Activated T-cell treated with anti-CD3 and anti-CD28 coated beads for 1 hour (primary cell): ENCODE measurements at places on chromosomes 2 and 18.

GRCh38 chr2:16257322-16258028 lies 317.1 kb downstream of the MYCN start:
- no peak for DNase-seq

DNA sequence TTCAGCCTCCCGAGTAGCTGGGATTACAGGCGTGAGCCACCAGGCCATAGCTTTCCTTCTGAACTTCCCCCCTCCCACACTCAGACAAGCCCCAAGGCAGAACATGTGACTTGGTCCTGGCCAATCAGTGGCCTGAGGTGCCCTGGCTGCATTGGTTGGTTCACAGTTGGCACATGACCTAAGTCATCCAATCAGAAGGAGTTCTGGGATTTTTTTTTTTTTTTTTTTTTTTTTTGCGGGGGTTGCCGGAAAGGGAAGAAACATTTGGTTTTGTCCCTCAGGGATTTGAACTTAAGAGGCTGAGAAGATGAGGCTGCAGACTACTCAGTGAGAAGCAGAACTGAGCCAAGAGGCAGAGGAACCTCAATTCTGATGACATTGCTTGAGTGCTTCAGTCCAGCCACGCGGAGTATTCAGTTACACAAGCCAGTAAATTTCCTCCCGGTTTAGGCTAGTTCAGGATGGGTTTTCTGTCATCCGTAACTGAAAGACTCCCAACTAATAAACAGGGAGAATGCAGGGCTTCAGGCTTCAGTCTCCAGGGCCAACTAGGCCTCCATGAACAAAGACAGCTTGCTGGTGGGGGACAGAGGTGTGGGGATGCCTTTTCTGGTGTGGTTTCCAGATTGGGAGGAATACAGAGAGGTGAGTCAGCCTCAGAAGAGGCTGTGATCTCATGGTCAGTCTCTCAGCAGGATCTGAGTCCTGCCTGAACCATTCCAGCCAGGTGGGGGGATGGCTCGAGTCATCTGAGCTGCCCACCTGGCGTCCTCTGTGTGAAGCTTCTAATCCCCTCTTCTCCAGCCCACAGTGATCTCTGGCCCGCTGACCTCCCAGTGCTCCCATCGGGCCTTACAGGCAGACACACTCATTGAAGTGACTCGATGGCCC lies 9.2 kb downstream of the PTMA start:
- DNase-seq = no peak

DNA sequence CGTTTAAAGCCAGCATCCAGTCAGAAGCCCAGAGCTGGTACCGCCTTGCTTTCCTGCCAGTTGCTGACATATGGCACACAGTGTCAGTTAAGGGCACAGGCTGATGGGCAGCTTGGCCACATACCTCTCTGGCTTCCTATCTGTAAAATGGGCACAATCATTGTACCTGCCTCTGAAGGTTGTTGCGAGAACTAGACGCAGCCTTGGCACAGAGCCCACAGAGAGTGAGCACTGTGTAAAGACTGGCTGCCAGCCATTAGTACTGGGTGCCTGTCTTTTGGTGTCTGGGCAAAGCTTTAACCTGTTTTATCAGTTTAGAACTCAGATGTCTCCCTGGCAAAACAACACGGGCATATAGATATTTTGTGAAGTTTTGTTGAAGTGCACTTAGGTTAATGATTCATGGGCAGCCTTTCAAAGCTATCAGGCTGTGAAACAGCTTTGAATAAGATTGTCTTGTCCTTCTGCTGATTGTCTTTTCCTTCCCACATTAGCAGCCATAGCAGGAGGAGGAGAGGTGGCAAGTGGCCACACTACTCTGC lies 269.5 kb downstream of the NEDD4L start:
- no peak for DNase-seq

- no peak for DNase-seq
Measured at GRCh38 chr2:2827761-2828221, 496.7 kb upstream of the MYT1L start.

- no peak for DNase-seq
Measured at GRCh38 chr2:166676716-166677115, 182.7 kb upstream of the SCN7A start.

GRCh38 chr2:157221394-157221988 lies 36.0 kb upstream of the GALNT5 start:
- DNase-seq = no peak

GRCh38 chr2:20207051-20207450 lies 17.9 kb downstream of the SDC1 start:
- no peak for DNase-seq
